Stimulated activated CD8-positive, alpha-beta memory T cell treated with anti-CD3 and anti-CD28 coated beads, Interleukin-4, amount 100 ng/mL, for 4 hours (primary cell): ENCODE measurements at places on chromosomes 12 and 14.

DNA sequence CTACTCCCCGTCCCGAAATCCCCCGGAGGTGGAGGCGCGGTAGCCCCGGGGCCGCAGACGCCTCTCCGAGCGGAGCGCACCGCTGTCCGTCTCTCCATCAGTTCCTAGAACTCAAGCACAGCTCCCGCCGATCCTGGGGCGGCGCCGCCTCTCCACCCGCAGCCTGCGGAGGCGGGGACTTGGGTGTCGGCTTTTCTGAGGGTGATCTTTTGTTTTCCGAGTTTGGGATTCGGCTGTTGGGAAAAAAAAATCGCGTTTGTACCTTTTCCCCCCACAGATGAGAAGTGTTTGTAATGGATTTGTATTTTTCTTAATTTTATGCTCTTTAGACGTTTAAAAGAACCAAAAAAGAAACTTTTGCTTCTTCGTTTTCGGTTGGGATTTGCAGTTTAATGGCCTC lies 26.6 kb downstream of the LRCOL1 start:
- DNase-seq = no peak

- DNase-seq = no peak
Measured at GRCh38 chr14:105049753-105050550, 15.3 kb downstream of the GPR132 start.

DNA sequence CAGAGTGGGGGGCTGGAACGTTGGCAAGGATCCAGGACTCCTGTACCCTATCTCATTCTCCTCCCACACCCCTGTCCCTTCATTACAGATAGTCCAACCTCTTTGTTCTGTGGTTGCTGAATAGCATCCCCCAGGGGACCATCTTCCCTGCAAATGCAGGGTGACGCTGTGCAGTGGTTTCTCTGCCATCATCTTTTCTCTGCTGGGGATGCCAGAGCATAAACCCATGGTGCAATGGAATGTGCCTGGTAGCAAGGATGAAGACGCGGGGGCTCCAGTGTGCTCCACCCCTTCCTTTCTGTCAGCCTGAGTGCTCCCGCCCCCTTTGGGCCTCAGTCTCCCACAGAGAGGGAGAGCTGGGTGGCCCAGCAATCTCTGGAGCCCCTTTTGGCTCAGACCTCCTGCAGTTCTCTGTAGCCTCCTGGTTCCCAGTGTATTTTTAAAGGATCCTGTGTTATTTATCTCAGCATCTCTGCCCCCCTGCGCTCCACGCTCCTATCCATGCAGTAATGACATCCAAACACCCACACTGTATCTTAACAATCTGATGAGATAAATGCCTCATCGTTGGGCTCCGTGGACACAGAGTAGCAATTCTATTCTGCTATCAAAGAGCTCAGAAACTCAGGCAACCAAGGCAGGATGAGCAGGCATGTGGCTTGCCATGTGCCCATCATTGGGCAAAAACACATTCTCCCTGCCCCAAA lies 212.8 kb downstream of the CACNA1C start:
- no peak for DNase-seq

DNA sequence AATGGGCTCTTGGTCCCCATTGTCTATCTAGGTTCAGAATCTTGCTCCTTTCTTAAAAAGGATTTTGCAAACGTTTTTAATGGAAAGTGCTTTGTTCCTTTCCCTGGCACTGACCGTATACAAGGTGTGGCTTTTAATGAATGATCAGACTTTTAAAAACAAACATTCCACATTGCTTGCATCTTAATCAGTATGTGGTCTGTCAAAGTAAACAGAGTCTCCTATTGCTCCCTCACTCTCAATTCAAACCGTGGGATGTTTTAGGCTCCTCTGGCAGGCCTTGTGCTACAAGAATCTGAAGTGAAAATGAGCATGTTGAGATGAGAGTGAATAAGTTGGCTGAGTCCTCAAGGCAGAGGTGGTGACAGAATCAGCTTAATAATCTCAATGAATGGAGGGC lies 107.0 kb downstream of the VRK1 start:
- no peak for DNase-seq

DNA sequence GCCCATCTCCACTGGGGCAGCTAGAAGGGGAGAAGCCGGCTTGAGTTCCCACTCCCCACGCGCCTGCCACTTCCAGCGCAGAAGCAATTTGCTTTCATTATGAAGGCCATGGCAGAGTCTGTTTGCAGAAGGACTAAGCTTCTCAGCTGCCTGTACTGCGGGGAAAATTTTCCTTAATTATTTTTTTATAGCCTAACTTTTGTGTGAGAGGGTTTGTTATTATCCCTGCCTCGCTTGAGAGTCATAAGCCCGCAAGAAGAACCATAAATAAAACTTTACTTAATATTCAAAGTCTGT lies 56.0 kb upstream of the DLK1 start:
- no peak for DNase-seq
